ENCODE measurements at places on chromosomes 5 and 9. TPM values are rescaled to one million over a fixed set of nuclear protein-coding genes. Genes with fewer than 3 reads are reported as not detected.

DNA sequence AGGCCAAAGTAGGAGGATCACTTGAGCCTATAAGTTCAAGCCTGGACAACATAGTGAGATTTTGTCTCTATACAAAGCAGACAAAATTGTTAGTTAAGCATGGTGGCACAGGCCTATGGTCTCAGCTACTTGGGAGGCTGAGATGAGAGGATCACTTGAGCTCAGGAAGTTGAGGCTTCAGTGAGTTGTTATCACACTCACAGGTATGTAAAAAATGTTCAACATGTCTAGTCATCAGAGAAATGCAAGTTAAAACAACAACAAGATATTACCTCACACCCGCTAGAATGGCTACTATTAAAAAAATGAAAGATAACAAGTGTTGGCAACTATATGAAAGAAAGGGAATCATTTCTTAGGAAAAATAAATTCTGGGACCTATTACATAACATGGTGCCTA, 341.5 kb upstream of the ST8SIA4 start:
- no peak overlapping the region for H3K27ac ChIP-seq
- H3K27me3 ChIP-seq, result no peaks in the 10 kb centered on the region
- H3K36me3 ChIP-seq, result no peaks in the 10 kb centered on the region
- H3K4me3 ChIP-seq, result no peak overlapping the region

The STK32A gene
- not detected for total RNA-seq

The FAM78A gene
- 1.0 TPM for total RNA-seq

DNA sequence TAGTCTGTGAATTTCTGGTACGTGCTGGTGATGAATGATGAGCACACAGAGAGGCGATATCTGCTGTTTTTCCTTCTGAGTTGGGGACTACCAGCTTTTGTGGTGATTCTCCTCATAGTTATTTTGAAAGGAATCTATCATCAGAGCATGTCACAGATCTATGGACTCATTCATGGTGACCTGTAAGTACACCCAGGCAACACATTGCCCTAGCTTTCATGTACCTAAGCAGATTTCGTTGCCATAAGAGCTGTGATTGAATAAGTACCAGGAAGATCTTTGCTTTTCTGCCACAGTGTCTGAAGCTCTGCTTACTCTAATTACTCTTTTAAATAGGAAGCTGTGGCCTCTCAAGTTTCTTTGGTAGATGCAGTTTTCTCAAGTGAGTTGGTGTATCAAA, 397.8 kb downstream of the ARRDC3 start:
- no peak overlapping the region for H3K27ac ChIP-seq
- H3K4me1 ChIP-seq, result peaks cover 2% of the 10 kb centered on the region
- no peaks in the 10 kb centered on the region for H3K36me3 ChIP-seq
- H3K4me3 ChIP-seq, result no peak overlapping the region
- DNase-seq, result no peak

DNA sequence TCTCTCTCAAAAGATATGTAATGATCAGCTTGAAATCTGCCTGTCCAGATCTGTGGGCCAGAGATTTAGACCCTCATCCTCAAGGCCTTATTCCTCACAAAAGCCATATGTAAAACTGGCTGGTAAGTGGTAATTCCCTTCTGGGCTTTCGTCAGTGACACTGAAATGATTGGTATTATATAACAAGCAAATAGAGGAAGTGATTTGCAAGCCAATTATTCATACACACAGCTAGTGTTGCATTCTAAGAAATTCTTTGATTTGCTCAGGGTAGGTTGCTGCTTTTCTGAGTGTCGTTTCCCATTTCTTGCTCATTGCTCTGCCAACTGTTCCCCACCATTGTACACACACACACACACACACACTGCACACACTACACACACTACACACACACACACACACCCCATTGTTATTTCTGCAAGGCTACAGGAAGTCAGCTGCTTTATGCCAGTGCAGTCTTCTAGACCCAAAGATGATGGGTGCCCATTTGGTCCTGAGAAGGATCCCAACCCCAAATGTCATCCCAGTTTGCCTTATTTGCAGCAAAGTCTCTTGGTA, 76.8 kb downstream of the PRLR start:
- no peaks in the 10 kb centered on the region for H3K36me3 ChIP-seq
- no peak for DNase-seq
- no peaks in the 10 kb centered on the region for H3K27me3 ChIP-seq
- no peak overlapping the region for H3K27ac ChIP-seq
- H3K4me3 ChIP-seq, result no peak overlapping the region
- H3K4me1 ChIP-seq, result no peaks in the 10 kb centered on the region

The INSYN2B gene
- total RNA-seq, result 2.7 TPM

The SIGMAR1 gene
- 71.9 TPM for total RNA-seq

GRCh38 chr9:76415731-76416130, 21.5 kb upstream of the RFK start:
- H3K4me1 ChIP-seq, result peaks cover 25% of the 10 kb centered on the region
- no peak overlapping the region for H3K4me3 ChIP-seq
- H3K36me3 ChIP-seq, result peaks cover 4% of the 10 kb centered on the region
- H3K27ac ChIP-seq, result peak overlapping the region; percentile 89
- no peaks in the 10 kb centered on the region for H3K27me3 ChIP-seq
- no peak for DNase-seq

The NKD2 gene
- not detected for total RNA-seq

DNA sequence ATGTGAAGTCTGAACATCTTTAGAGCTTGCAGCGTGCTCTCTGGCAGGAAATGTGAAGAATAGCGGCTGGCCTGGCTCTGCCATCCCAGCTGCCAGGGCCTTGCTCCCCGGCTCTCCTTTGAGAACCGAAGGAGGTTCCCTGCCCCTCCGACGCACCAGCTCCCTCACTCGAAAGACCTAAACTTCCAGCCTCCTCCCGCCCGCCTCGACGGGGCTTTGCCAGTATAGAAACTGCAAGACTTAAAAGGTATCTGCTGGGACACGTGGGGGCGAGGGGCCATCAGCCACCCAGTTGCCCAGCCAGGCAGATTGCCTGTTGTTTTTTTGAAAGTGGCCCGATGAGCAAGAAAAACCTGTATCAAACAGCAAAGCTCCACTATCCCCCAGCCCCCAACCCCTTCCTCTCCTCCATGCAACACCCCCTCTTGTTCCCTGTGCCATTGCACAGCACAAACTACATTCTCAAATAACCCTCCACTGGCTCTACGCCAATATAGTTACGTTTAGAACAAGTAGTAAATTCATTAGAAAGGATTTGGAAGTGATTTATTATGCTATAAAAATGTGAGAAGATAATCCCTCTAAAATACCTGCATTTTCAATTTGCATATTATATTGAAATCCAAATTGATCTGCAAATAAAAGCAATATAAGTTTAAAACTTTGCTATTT, 331.9 kb downstream of the MED10 start:
- H3K4me1 ChIP-seq, result no peaks in the 10 kb centered on the region
- no peak overlapping the region for H3K4me3 ChIP-seq
- DNase-seq, result no peak
- no peaks in the 10 kb centered on the region for H3K36me3 ChIP-seq

- no peak overlapping the region for H3K4me3 ChIP-seq
- H3K27me3 ChIP-seq, result no peaks in the 10 kb centered on the region
- peaks cover 4% of the 10 kb centered on the region for H3K36me3 ChIP-seq
These were observed 184.0 kb downstream of the DENND1A start for GRCh38 chr9:123745933-123746332.

The RLN1 gene
- total RNA-seq, result not detected

GRCh38 chr5:80250801-80251200, 5.0 kb downstream of the SERINC5 start:
- H3K36me3 ChIP-seq, result no peaks in the 10 kb centered on the region
- DNase-seq, result no peak
- no peak overlapping the region for H3K4me3 ChIP-seq

DNA sequence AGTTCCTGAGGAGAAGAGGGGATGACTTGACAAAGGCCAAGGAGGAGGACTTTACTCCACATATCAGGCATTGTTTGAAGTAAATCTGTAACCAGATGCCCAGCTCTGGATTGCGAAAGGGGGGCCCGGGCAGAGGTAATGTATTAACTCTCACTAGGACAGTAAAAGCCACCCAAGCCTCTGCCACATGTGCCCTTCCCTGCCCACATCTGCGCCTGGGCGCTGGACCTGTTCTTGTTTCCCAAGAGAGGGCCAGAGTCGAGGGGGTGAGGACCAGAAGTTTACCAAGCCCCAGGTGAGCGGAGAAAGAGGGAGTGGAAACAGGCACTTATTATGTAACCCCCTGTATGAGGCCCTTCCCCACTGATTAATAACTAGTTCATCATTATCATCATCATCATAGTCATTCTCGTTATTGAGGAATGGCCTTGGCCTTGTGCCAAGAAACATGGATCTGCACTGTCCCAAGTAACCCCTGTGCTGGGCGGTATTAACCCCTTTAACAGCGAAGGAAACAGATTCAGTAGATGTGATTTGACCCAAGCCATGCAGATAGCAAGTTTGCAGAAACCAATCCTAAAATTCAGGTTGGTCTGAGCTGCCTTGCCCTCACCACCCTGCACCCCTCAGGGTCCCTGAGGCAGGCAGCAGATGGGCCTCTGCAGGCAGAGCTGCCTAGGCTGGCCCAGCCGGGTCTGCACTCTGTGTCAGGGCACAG, at the start of gene SLC23A1:
SLC23A1 (minus strand) TSS at position 23 of the 718 bp plus-strand sequence. CDS start 44 bp downstream, outside the sequence.
- no peak within 1 kb of the TSS for H3K4me3 ChIP-seq
- H3K4me1 ChIP-seq, result peaks cover 12% of the 10 kb centered on the region
- H3K27me3 ChIP-seq, result no peaks in the 10 kb centered on the region
- no peak within 1 kb of the TSS for H3K27ac ChIP-seq

- H3K27ac ChIP-seq, result no peak overlapping the region
- no peaks in the 10 kb centered on the region for H3K27me3 ChIP-seq
- H3K4me1 ChIP-seq, result peaks cover 11% of the 10 kb centered on the region
- no peak overlapping the region for H3K4me3 ChIP-seq
These were observed 1918.8 kb downstream of the EFNA5 start for GRCh38 chr5:105751908-105752307.

GRCh38 chr9:68492806-68493205, 47.9 kb downstream of the TMEM252 start:
- H3K36me3 ChIP-seq, result no peaks in the 10 kb centered on the region
- no peaks in the 10 kb centered on the region for H3K4me1 ChIP-seq
- no peak for DNase-seq
- no peak overlapping the region for H3K4me3 ChIP-seq
- H3K27me3 ChIP-seq, result no peaks in the 10 kb centered on the region
- no peak overlapping the region for H3K27ac ChIP-seq

GRCh38 chr9:125492719-125493118, 214.3 kb downstream of the MAPKAP1 start:
- H3K4me3 ChIP-seq, result no peak overlapping the region
- no peak for DNase-seq

- peaks cover 50% of the 10 kb centered on the region for H3K36me3 ChIP-seq
- no peaks in the 10 kb centered on the region for H3K27me3 ChIP-seq
- peak overlapping the region; percentile 31 for H3K27ac ChIP-seq
- H3K4me1 ChIP-seq, result peaks cover 49% of the 10 kb centered on the region
- DNase-seq, result no peak
These were observed 68.2 kb downstream of the TLE1 start for GRCh38 chr9:81621118-81621517.

GRCh38 chr5:72723581-72723980, 92.9 kb upstream of the TNPO1 start:
- no peaks in the 10 kb centered on the region for H3K4me1 ChIP-seq
- H3K27ac ChIP-seq, result no peak overlapping the region
- no peaks in the 10 kb centered on the region for H3K36me3 ChIP-seq

DNA sequence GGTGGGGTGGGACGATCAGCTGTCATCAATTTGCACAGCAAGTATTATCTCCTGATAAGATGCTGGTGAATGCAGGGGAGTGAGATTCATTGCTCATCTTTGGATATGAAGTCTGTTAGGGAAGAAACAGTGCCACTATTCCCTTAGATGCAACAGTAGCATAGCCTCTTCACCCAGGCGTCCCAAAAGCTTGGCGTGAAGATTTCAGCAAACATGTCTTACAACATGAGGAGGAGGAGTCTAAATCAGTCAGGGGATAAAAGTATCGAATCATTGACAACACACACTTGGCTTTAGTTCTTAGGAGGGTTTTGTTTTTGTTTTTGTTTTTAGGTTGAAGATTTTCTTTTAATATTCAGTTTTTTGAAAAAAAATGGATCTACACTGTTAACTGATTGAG, 26.5 kb downstream of the SNX18 start:
- no peak for DNase-seq
- no peaks in the 10 kb centered on the region for H3K27me3 ChIP-seq
- peaks cover 17% of the 10 kb centered on the region for H3K36me3 ChIP-seq
- H3K27ac ChIP-seq, result no peak overlapping the region
- peaks cover 6% of the 10 kb centered on the region for H3K4me1 ChIP-seq

- DNase-seq, result no peak
- H3K36me3 ChIP-seq, result no peaks in the 10 kb centered on the region
- no peak overlapping the region for H3K27ac ChIP-seq
These were observed 114.3 kb upstream of the IL12B start for GRCh38 chr5:159444441-159445082.

- H3K4me1 ChIP-seq, result peaks cover 32% of the 10 kb centered on the region
- H3K27me3 ChIP-seq, result no peaks in the 10 kb centered on the region
- H3K27ac ChIP-seq, result peak overlapping the region; percentile 4
- peaks cover 1% of the 10 kb centered on the region for H3K36me3 ChIP-seq
These were observed 371.2 kb downstream of the NFIB start for GRCh38 chr9:13942695-13943094.

GRCh38 chr9:5382479-5382878, 42.8 kb upstream of the RLN1 start:
- no peak for DNase-seq
- no peak overlapping the region for H3K4me3 ChIP-seq
- H3K27me3 ChIP-seq, result no peaks in the 10 kb centered on the region
- no peak overlapping the region for H3K27ac ChIP-seq

GRCh38 chr9:136726631-136727191, 14.3 kb downstream of the DIPK1B start:
- no peak for DNase-seq
- H3K36me3 ChIP-seq, result peaks cover 19% of the 10 kb centered on the region
- peak overlapping the region; percentile 83 for H3K27ac ChIP-seq
- H3K4me3 ChIP-seq, result peak overlapping the region; percentile 80
- H3K27me3 ChIP-seq, result no peaks in the 10 kb centered on the region
- peaks cover 38% of the 10 kb centered on the region for H3K4me1 ChIP-seq

DNA sequence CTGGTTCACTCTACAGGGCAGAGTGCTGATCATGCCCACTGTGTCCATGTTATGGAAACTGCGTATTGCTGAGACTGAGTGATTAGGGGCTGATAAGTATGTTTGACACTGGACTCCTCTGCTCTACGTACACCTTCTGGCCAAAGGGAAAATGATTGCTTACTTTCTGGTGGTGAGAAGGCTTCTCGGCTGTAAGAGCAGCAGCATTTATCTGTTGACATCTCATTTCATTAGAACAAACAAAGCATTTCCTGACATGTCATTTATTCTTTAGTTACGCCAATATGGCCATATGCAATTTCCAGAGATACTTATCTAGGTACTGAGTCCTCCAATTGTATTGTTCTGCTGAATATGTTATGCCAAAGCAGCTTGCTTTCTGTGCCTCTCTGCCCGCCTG, 5.6 kb downstream of the FAXDC2 start:
- DNase-seq, result no peak
- peaks cover 10% of the 10 kb centered on the region for H3K36me3 ChIP-seq
- H3K4me1 ChIP-seq, result peaks cover 12% of the 10 kb centered on the region
- no peak overlapping the region for H3K4me3 ChIP-seq
- H3K27me3 ChIP-seq, result no peaks in the 10 kb centered on the region
- no peak overlapping the region for H3K27ac ChIP-seq

GRCh38 chr9:127815512-127816361, 13.1 kb downstream of the FPGS start:
- peaks cover 11% of the 10 kb centered on the region for H3K36me3 ChIP-seq
- no peak overlapping the region for H3K4me3 ChIP-seq

The CREBRF gene
- total RNA-seq, result 22.3 TPM

The PCDHGA3 gene
- not detected for total RNA-seq

The TRIM36 gene
- 11.1 TPM for total RNA-seq

The HNRNPAB gene
- 131 TPM for total RNA-seq

- H3K36me3 ChIP-seq, result no peaks in the 10 kb centered on the region
- no peak overlapping the region for H3K27ac ChIP-seq
- no peaks in the 10 kb centered on the region for H3K27me3 ChIP-seq
- no peaks in the 10 kb centered on the region for H3K4me1 ChIP-seq
These were observed 50.3 kb downstream of the HMHB1 start for GRCh38 chr5:143862271-143862670.

GRCh38 chr5:117547192-117547591, 972.6 kb upstream of the SEMA6A start:
- no peaks in the 10 kb centered on the region for H3K27me3 ChIP-seq
- no peaks in the 10 kb centered on the region for H3K36me3 ChIP-seq
- no peak overlapping the region for H3K4me3 ChIP-seq
